ENCODE measurements at places on chromosomes 7 and 10.

DNA sequence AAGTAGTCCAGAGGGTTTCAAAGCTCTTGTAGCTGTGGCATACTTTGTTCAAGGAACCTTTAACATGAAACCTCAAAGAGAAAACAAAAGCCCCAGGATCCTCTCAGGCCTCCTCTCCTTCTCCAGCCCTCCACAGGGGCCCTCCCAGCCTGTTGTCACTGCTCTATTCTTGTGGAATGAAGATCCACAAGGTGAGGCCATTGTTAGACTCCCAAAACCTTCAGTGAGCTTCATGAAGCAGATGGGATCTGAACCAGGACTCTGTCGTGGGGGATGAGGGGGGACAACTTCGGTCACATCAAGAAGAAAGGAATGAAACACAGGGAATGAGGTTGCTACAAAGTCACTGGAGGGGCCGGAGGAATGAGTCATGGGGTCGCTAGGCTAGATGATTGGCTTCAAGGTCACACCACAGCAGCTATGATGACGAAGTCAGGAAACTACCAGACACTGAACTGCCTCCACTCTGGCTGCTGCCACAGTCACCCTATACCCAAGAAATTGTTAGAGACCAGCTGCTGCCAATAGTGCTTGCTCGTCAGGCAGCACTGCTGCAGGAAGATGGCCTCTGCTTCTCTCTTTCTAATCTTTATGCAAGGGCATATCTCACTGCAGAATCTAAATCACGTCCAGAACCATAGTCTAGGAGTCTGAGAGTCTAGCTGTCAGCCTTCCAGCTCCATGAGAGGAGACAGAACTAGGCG lies 208.8 kb downstream of the HIBADH start:
- DNase-seq: no peak

DNA sequence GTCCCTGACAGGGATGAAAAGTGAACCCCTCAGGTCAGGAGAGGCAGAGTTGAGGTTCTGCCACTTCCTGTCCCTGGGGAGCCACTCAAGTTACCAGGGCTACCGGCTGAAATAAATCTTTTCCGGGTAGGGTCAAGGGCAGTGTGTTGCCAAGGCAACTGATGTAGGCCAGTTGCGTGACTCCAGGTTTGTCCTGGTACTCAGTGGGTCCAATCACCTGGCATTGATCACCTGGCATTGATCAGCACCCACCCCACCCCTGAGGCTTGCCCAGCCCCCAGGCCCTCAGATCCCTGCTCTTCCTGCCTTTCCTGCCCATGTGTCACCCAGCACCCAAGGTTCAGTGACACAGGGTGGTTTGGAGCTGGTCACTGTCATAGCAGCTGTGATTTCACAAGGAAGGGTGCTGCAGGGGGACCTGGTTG lies 5.9 kb downstream of the SAP25 start:
- DNase-seq: no peak

DNA sequence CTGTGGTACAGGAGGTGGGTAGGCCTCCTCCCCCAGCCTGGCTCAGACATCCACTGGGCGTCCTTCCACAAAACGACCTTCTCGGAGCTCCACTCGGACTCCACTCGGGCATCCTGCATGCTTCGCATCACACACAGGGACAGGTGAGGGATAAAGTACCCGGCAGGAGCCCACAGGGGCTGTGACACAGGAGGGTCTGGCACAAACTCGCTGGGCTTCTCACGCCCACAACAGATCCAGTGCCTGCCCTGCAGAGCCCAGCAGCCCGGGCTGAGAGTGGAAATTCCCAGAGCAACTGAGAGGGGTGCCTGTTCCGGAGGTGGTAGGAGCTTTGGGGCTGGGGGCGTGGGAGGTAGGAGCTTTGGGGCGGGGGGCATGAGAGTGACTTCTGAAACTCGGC lies 108.4 kb downstream of the MKI67 start:
- no peak for DNase-seq

DNA sequence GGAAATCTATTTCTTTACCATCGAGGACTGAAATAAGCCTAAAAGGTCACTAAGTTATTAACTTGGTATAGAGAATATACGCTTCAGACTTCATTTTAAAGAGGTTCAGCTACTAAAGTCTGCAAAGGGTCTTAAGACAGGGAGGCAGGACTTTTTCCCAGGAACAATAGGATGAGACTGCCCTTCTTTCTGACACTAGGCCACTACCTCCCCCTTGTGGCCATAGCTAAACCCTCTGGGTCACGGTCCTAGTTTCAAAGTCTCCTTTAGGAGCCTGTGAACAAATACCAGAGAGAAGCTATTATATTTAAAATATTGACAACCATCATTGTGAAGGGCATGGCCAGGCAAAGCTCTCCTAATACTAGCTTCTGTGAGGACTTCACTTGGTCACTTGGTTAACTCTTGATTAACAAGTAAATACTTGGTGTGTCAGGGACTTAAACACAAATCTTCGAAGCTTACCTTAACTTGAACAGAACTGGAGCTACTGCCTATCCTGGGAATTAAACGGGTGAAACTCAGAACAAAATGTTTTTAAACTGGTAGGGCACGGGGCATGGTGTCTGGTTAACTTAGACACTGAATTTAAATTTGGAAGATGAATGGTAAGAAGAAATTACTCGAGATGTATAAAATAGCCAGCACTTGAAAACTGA lies 75.6 kb downstream of the CCDC6 start:
- DNase-seq: peak; percentile 66

DNA sequence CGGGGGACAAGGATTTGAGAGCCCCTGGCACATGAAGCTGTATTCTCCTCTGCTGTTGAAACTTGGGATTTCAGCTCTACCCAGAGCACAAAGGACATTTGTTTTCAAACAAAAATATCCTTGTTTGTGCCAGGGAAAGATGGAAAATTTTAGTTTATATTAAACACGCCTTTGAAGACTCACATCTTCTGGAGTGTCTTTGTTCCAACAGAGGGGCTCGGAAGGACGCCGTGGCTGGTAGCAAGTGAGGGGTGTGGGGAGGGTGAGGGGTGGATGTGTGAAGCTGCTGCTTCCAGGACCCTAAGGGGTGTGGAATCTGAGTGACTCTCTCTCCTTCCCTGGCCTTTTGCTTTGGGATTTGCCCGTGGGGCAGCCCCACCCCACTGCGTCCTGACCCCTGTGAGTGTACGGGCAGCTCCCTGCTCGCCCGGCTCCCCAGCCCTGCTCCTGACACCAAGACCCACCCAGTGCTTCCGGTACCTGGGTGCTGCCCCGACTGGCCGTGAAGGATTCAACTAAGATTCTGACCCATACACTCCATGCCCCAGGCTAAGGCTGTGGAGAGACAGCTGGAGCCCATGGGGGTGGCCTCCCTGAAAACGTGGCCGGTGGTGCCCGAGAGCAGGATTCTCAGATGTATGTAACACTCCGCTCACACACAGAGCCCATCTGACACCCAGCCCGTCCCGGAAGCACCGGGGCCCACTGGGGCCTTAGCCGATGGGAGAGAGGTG lies 59.6 kb downstream of the ZRANB1 start:
- no peak for DNase-seq

DNA sequence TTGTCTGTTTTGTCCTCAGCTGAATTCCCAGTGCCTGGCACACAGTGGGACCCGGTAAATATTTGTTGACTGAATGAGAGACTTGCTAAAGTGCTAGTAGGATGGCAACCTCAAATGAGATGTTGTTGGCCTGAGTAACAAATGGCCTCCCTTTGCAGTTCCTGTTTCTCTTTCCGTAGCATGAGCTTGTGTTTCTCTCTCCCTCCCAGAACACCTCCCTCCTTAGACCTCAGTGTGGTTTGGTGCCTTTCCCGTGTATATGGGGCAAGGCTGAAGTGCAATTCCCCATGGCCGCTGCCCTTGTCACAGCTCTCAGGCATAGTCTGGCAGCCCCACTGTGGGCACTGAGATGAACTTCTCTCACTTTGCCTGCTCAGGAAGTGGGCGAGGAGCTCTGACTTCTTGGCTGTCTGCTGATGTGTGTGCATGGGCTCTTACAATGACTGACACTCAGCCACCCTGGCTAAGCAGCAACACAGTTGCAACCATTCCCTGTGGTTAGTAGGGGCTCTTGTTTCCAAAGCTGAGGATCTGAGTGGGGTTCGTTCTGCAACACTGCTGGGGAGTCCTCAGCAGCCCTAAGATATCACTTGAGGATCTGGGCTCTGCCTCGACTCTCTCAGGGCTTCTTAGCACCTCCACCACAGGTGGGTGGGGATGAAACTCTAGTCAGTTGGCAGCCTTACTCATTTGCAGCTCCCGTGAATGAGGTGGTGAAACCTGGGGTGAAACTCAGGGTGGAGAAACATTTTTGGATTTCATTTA lies 136.1 kb downstream of the ICA1 start:
- no peak for DNase-seq

DNA sequence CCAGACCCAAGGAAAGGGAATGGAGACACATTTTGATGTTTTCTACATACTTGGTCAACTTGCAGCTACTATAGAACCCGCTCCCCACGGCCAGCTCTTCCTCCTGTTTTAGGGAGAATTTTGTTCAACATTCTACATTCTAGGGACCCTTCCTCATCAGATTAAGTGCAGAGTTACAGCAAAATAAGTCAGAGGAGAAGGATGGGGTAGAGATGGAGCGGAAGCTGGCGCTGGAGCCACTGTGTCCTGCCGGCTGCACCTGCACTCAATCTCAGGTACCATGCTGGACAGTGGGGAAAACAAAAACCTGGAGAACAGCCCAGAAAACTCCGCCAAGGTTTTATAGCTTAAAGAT lies 79.4 kb upstream of the EN2 start:
- DNase-seq: no peak

DNA sequence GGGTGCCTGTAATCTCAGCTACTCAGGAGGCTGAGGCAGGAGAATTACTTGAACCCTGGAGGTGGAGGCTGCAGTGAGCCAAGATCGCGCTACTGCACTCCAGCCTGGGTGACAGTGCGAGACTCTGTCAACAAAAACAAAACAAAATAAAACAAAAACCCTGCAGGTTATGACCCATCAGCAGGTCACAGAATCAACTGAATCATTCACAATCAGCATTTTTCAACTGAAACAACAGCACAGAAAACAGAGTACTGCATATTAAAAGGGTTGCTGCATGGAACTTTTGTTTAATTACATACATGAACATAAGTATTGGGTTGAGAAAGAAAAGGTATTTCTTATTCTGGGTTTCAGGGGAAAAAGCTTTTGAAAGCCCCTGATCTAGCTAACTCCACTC lies 77.6 kb downstream of the KCNMA1 start:
- DNase-seq: no peak

DNA sequence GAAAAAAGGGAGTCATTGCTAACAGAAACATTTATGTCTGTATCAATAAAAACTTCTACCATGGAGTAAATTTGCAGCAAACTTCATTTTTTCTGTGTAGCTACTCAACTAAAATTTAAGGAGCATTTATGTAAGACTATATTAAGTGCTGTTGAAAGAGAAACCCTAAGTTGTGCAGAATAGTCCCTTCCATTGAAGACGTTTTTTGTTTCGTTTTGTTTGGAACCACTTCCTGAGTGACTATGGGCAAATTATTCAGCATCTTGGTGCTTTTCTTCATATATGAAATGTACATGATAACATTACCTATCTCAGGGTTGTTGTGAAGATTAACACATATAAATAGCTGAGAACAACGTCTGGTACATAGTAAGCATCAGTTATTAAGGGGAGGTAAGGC lies 24.3 kb downstream of the SEM1 start:
- no peak for DNase-seq

- no peak for DNase-seq
Measured at GRCh38 chr7:95867309-95867708, 95.0 kb downstream of the DYNC1I1 start.

- no peak for DNase-seq
Measured at GRCh38 chr10:90779548-90779947, 78.3 kb downstream of the HTR7 start.

GRCh38 chr10:18368682-18369081 lies 228.5 kb downstream of the CACNB2 start:
- DNase-seq: no peak

GRCh38 chr7:1030444-1031070 lies 13.8 kb upstream of the GPR146 start:
- DNase-seq: no peak

DNA sequence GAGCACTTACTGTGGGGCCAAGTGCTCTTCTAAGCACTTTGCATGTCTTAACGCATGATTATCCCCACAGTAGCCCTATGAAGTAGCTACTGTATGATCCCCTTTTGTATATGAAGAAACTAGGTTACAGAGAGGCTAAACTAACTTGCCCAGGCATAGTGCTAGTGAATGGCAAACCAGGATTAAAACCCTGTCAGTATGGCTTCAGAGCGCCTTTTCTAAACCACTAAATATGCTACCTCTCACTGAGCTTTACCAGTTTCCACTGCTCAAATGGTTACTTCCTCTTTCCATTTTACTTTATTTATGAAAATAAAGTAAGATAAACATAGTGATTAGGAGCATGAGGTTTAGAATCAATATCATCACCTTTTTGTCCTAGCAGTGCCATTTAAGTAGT lies 73.6 kb downstream of the PODXL start:
- DNase-seq: no peak

DNA sequence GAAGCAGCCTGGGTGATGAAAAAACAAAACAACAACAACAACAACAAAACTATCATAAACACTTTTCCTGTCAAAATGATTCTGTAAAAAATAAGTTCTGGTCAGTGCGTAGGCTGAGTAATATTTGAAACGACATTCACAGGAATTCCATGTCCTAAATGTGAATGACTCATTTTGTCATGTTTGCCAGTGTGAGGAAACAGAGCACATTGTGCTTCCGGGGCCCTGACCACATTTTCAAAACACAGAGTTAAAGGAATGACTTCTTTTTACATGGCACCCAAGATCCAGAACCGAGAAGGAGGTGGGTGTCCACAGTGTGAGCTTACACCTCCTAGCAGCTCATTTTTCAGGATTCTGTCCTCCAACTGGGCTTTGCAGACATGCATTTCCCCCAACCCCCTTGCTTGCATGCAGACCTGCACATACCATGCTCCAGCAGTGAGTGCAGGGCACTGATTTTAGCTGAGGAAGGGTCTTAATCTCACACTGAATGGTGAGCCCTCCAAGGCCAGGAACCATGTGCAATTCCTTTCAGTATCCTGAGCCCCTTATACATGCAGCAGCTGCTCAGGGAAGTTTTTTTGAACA lies 3.0 kb downstream of the CLRN3 start:
- DNase-seq: no peak

GRCh38 chr10:73590881-73591799 lies at the start of gene USP54:
TSS of gene USP54 (minus strand) at chr10:73591342. CDS start at chr10:73575658, 15,684 bp downstream.
- DNase-seq: peak; percentile 61

DNA sequence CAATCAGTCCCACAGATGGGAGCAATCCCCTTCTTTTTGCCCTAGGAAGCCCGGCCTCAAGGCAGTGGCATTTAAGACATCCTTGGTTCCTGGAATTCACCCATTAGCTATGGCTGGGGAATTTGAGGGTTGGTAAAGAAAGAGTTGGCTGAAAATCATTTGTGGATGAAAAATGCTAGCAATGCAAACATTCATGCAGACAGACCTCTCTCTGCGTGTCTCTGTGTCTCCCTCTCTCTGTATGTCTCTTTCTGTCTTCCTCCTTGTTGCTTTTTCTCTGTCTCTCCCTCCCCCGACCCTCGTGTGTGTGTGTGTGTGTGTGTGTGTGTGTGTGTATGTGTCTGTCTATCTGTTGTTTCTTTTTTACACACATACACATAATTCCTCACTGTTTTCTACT lies 19.4 kb downstream of the LDB3 start:
- no peak for DNase-seq
